ENCODE measurements at places on chromosomes 6 and 20.

GRCh38 chr20:41746635-41747034, 128.5 kb upstream of the CHD6 start:
- no peak overlapping the region for H3K4me3 ChIP-seq
- DNase-seq, result no peak
- peaks cover 3% of the 10 kb centered on the region for H3K36me3 ChIP-seq
- H3K27ac ChIP-seq, result no peak overlapping the region
- no peaks in the 10 kb centered on the region for H3K4me1 ChIP-seq

GRCh38 chr20:57432862-57433491, 41.8 kb downstream of the RBM38 start:
- H3K27ac ChIP-seq, result no peak overlapping the region
- peaks cover 2% of the 10 kb centered on the region for H3K27me3 ChIP-seq
- H3K4me3 ChIP-seq, result no peak overlapping the region
- peaks cover 8% of the 10 kb centered on the region for H3K4me1 ChIP-seq
- DNase-seq, result no peak

GRCh38 chr6:163212123-163212522, 202.4 kb upstream of the QKI start:
- H3K27ac ChIP-seq, result no peak overlapping the region
- no peak overlapping the region for H3K4me3 ChIP-seq
- peaks cover 19% of the 10 kb centered on the region for H3K4me1 ChIP-seq
- H3K36me3 ChIP-seq, result peaks cover 25% of the 10 kb centered on the region
- peaks cover 4% of the 10 kb centered on the region for H3K27me3 ChIP-seq
- DNase-seq, result no peak

- no peak overlapping the region for H3K27ac ChIP-seq
- no peaks in the 10 kb centered on the region for H3K27me3 ChIP-seq
- no peaks in the 10 kb centered on the region for H3K36me3 ChIP-seq
- H3K4me1 ChIP-seq, result peaks cover 3% of the 10 kb centered on the region
- H3K4me3 ChIP-seq, result no peak overlapping the region
Measured at GRCh38 chr6:37038292-37039198, 33.1 kb downstream of the FGD2 start.

GRCh38 chr20:46575394-46575793, 24.9 kb upstream of the OCSTAMP start:
- peaks cover 5% of the 10 kb centered on the region for H3K27me3 ChIP-seq
- no peak overlapping the region for H3K4me3 ChIP-seq
- H3K27ac ChIP-seq, result no peak overlapping the region

GRCh38 chr6:38088829-38089228, 269.3 kb downstream of the ZFAND3 start:
- no peak for DNase-seq
- H3K4me1 ChIP-seq, result peaks cover 5% of the 10 kb centered on the region
- no peaks in the 10 kb centered on the region for H3K27me3 ChIP-seq
- H3K27ac ChIP-seq, result no peak overlapping the region

DNA sequence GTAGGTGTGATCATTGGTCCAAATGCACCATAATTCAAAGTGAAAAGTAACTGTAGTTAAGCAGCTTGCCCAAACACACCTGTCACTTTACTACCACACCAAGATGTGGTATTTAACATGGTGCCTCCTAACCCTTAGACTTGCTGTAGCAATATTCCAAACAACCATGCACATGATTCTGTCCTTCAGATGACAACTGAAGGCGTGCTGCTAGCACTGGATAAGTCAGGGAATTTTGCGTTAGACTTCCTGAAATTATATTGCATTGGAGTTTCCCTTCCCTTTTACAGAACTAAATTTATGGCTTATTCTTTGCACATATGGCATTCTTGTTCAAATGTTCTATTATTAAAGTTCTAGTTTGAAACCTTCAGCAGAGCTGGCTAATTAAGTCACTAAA, 106.2 kb downstream of the ARHGAP18 start:
- peaks cover 27% of the 10 kb centered on the region for H3K4me1 ChIP-seq
- H3K36me3 ChIP-seq, result no peaks in the 10 kb centered on the region
- no peak overlapping the region for H3K27ac ChIP-seq
- H3K4me3 ChIP-seq, result no peak overlapping the region
- peaks cover 4% of the 10 kb centered on the region for H3K27me3 ChIP-seq

- no peaks in the 10 kb centered on the region for H3K4me1 ChIP-seq
- H3K27ac ChIP-seq, result no peak overlapping the region
Measured at GRCh38 chr6:137248702-137249101, 29.5 kb upstream of the IFNGR1 start.

DNA sequence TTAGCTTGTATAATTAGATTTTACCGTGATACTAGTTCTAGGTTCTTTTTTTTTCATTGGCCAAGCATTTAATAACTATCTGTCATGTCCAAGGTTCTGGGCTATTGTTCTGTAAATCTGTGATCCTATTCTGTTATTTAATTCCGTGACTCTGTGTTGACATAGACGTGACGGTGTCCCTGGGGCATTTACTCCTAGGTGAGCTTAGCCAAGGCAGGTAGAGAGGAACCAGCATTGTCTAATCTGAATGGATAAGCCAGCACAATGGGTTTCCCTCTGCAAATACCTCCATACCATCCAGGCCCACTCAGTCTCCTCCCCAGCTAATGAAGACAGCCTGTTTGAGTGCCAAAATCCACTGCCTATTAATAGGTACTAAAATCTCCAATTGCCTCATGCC, 8.9 kb upstream of the CDSN start:
- no peak for DNase-seq
- no peaks in the 10 kb centered on the region for H3K36me3 ChIP-seq
- no peaks in the 10 kb centered on the region for H3K4me1 ChIP-seq

DNA sequence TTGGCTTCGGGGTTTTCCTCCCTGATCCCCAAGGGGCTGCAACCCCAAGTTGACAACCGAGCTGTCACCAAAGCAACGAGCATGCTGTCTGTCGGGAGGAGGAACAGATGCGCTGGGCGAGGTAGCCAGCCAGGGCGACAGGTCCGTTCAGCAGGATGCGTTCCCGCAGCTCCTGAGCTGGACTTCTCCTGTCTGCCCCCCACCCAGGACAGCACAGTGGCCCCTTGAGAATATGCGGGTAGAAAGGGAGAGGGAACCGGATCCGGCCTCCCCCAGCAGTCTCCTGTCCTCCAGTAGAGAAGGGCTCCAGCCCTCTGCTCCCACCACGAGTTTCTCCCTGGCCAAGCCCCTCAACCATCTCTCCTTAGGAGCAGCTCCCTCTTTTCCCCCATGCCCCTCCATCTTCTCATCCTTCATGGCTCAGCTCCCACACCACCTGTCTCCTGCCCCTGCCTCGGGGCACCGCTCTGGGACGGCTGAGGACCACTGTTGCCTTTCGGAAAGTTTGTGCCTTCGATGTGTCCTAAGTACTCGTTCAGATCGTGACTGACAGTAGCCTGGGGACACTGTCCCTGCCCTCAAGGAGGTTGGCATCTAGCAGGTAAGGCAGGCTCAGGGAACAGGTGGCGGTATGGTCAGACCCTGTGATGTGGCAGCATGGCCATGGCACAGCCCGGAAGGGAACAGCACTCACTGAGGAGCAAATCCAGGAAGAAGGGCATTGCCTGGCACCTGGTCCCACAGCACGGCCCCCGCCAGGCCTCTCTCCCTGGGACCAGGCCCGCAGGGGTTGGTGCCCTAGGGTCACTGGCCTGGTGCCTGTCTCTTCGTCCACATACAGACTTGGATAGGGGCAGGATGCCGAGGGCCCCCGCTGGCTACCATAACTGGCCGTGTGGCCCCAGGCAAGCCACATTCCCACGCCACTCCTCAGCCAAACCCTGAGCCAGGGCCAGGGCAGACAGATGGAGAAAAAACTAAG, 96.3 kb downstream of the ASXL1 start:
- DNase-seq, result peak; percentile 38
- no peak overlapping the region for H3K27ac ChIP-seq
- H3K4me1 ChIP-seq, result peaks cover 38% of the 10 kb centered on the region
- no peak overlapping the region for H3K4me3 ChIP-seq
- no peaks in the 10 kb centered on the region for H3K36me3 ChIP-seq
- H3K27me3 ChIP-seq, result peaks cover 28% of the 10 kb centered on the region

DNA sequence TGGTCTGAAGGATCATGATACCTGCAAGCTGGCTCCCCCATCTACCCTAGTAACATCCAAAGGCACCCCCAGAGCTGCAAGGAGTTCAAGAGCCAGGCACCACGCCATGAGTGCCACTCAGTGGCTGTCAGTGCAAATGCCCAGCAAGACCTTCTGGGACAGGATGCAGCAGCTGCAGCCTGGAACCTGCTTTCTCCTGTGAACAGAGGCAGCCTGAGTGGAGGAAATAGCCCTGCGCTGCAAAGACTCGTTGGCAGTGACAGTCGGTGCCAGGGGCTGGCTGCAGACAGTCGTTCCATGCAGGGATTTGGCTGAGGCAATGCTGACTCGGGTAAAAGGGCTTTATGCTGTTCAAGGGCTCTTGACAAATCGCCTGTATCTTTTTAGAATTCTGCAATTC, 15.7 kb upstream of the SSTR4 start:
- DNase-seq, result no peak
- peaks cover 1% of the 10 kb centered on the region for H3K27me3 ChIP-seq
- no peaks in the 10 kb centered on the region for H3K36me3 ChIP-seq

- H3K27me3 ChIP-seq, result peaks cover 2% of the 10 kb centered on the region
- no peaks in the 10 kb centered on the region for H3K36me3 ChIP-seq
- no peaks in the 10 kb centered on the region for H3K4me1 ChIP-seq
- no peak overlapping the region for H3K4me3 ChIP-seq
- H3K27ac ChIP-seq, result no peak overlapping the region
Measured at GRCh38 chr20:11222243-11222642, 548.4 kb upstream of the JAG1 start.

GRCh38 chr6:14765721-14766390, 480.0 kb upstream of the JARID2 start:
- no peak overlapping the region for H3K4me3 ChIP-seq
- H3K36me3 ChIP-seq, result no peaks in the 10 kb centered on the region
- no peaks in the 10 kb centered on the region for H3K27me3 ChIP-seq
- H3K27ac ChIP-seq, result no peak overlapping the region

DNA sequence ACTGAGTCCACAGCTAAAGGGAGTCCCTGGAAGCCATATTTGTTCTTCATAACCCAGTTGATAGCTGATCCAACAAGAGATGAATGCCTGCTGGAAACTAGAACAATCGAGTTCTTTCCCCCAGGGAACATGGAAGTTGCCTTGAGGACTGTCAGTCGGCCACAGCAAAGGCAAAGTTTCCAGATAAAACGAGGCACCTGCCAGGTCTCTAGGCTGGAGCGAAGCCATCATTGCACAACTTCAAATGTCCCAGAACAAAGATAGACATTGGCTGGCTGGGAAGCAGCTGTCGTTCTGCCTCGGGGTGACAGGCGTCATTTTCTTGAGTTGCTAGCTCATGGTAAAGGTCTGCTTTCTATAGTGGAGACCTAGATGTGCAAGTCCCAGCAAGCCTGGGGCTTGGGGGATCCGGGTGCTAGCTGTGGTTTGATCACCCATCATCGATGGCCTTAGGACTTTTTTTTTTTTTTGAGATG, 184.4 kb upstream of the ZNF217 start:
- H3K4me3 ChIP-seq, result no peak overlapping the region
- no peak for DNase-seq
- H3K36me3 ChIP-seq, result no peaks in the 10 kb centered on the region
- H3K27ac ChIP-seq, result no peak overlapping the region
- H3K27me3 ChIP-seq, result peaks cover 1% of the 10 kb centered on the region

- no peaks in the 10 kb centered on the region for H3K36me3 ChIP-seq
- H3K4me1 ChIP-seq, result no peaks in the 10 kb centered on the region
- no peak for DNase-seq
- no peak overlapping the region for H3K27ac ChIP-seq
- H3K4me3 ChIP-seq, result no peak overlapping the region
- no peaks in the 10 kb centered on the region for H3K27me3 ChIP-seq
Measured at GRCh38 chr6:83113258-83113657, 45.8 kb downstream of the DOP1A start.

DNA sequence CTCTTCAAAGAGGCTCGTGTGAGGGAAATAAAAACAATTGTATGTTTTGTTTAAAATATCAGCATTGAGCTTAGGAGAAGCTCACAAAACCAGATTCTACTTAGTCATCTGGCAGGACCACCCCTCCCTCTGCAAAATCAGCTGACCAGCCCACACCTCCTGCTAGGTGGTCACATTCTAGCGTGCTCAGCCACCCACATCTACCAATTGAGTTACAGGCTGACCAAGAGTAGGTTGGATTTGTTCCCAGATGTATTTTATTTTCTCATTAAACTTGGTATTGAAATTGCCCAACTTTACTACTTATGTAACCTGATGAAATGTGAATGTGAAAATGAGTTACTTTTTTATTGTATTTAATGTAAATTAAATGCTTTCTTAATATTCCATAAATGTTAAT, 56.2 kb downstream of the SLC22A2 start:
- H3K4me1 ChIP-seq, result no peaks in the 10 kb centered on the region
- H3K27ac ChIP-seq, result no peak overlapping the region
- H3K36me3 ChIP-seq, result no peaks in the 10 kb centered on the region

- H3K36me3 ChIP-seq, result no peaks in the 10 kb centered on the region
- DNase-seq, result no peak
- no peak overlapping the region for H3K4me3 ChIP-seq
Measured at GRCh38 chr6:119210596-119210995, 132.1 kb upstream of the FAM184A start.

GRCh38 chr6:154219250-154219649, 137.4 kb downstream of the IPCEF1 start:
- no peak overlapping the region for H3K27ac ChIP-seq
- no peaks in the 10 kb centered on the region for H3K36me3 ChIP-seq
- no peak for DNase-seq
- H3K4me3 ChIP-seq, result no peak overlapping the region
- H3K4me1 ChIP-seq, result peaks cover 4% of the 10 kb centered on the region
- H3K27me3 ChIP-seq, result no peaks in the 10 kb centered on the region

DNA sequence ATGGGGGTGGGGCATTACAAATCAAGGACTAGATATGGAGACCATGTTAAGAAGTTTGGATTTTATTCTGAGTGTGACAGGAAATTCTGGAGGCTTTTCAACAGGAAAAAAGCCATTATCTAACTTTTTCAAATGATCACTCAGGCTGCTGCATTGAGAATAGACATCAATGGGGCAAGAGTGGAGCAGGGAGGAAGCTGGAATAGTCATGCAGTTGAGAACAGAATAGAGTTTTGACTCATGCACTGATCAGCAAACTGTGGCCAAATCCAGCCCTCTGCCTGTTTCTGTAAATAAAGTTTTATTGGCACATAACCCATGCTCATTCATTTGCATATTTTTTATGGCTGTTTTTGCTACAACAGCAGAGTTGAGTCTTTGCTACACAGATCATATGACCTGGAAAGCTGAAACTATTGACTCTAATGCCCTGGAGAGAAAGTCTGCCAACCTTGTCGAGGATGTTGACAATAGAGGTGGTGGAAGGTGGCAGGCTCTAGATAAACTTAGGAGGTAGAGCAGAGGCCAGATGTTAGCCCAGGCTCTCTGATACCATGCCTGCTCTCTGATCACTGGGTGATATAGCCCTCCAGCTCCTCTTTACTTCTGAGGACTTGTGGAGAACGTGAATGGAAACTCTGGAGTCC, 441.8 kb downstream of the PTPRT start:
- H3K36me3 ChIP-seq, result no peaks in the 10 kb centered on the region
- no peak for DNase-seq
- H3K27me3 ChIP-seq, result peaks cover 2% of the 10 kb centered on the region
- H3K4me3 ChIP-seq, result no peak overlapping the region
- no peaks in the 10 kb centered on the region for H3K4me1 ChIP-seq

- H3K27me3 ChIP-seq, result no peaks in the 10 kb centered on the region
- H3K36me3 ChIP-seq, result no peaks in the 10 kb centered on the region
- no peak for DNase-seq
- H3K4me1 ChIP-seq, result peaks cover 19% of the 10 kb centered on the region
Measured at GRCh38 chr6:28683945-28684538, 158.4 kb downstream of the GPX5 start.

GRCh38 chr6:50847890-50848594, 29.4 kb downstream of the TFAP2B start:
- peaks cover 35% of the 10 kb centered on the region for H3K27me3 ChIP-seq
- H3K4me3 ChIP-seq, result no peak overlapping the region
- no peak overlapping the region for H3K27ac ChIP-seq

GRCh38 chr6:107689951-107690642, 134.0 kb downstream of the SCML4 start:
- peaks cover 8% of the 10 kb centered on the region for H3K36me3 ChIP-seq
- peak overlapping the region; percentile 86 for H3K27ac ChIP-seq
- peaks cover 3% of the 10 kb centered on the region for H3K27me3 ChIP-seq
- DNase-seq, result no peak
- H3K4me1 ChIP-seq, result peaks cover 6% of the 10 kb centered on the region
- peak overlapping the region; percentile 64 for H3K4me3 ChIP-seq
